ENCODE measurements at places on chromosomes 16 and 17. TPM values are rescaled to one million over a fixed set of nuclear protein-coding genes. Genes with fewer than 3 reads are reported as not detected.
A peak's percentile ranks its signal among the peaks of the same experiment; 100 is the strongest.

The KCNJ18 gene
- total RNA-seq: not detected

The PLXDC1 gene
- total RNA-seq: 12.2 TPM

The CYB561 gene
- 9.0 TPM for total RNA-seq

The PITPNM3 gene
- total RNA-seq: 0.36 TPM

The SMTNL2 gene
- total RNA-seq: 33.4 TPM

GRCh38 chr17:81703747-81704654 is 834 bp downstream of the MRPL12 start:
- peak overlapping the region; percentile 96 for H3K27ac ChIP-seq
- no peak for DNase-seq
- peaks cover 44% of the 10 kb centered on the region for H3K4me1 ChIP-seq
- peak overlapping the region; percentile 98 for H3K4me3 ChIP-seq
- peaks cover 60% of the 10 kb centered on the region for H3K36me3 ChIP-seq

DNA sequence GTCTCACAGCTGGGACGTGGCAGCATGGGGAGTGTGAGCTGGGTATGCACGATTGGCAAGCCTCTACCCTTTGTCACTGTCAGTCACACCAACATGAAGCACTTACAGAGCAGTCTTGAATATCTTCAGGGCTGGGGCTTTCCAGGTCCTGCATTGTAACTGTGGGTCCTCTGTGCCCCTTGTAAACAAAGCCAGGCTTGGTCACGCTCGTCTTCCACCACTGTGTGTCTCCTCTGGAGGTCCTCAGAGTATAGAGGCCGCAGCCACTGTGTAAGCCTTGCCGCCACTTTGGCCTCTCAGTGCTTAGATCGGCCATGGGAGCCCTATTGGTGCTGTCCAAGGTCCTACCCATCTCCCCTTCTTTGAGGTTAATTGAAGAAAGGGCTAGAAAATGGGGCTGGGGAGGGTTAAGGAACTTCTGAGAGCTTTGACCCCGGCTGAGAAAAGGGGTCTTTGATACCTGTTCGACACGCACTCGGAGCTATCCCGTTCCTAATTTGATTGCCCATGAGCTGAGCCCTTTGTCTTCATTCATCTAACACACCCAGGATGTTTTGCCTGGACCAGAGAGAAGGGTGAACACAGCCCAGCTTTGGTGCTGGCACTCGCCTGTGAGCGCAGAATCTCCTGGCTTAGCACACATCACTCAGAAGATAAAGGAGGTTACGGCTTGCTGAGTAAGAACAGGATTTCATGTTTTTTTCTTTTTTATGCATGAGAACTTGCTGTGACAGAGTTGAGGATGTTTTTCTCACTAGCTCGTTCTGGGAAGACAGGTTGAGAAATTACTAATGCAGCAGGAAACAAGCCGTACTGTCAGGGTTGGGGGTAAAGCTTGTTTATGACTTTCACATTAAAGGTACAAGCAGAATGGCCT is 267.9 kb downstream of the CPPED1 start:
- DNase-seq: no peak
- H3K4me1 ChIP-seq: peaks cover 10% of the 10 kb centered on the region
- H3K27ac ChIP-seq: no peak overlapping the region
- no peaks in the 10 kb centered on the region for H3K27me3 ChIP-seq

- peak overlapping the region; percentile 37 for H3K27ac ChIP-seq
- no peak overlapping the region for H3K4me3 ChIP-seq
- peaks cover 6% of the 10 kb centered on the region for H3K27me3 ChIP-seq
- DNase-seq: no peak
Observed at GRCh38 chr17:77535892-77536291, 395.1 kb downstream of the SEC14L1 start.

DNA sequence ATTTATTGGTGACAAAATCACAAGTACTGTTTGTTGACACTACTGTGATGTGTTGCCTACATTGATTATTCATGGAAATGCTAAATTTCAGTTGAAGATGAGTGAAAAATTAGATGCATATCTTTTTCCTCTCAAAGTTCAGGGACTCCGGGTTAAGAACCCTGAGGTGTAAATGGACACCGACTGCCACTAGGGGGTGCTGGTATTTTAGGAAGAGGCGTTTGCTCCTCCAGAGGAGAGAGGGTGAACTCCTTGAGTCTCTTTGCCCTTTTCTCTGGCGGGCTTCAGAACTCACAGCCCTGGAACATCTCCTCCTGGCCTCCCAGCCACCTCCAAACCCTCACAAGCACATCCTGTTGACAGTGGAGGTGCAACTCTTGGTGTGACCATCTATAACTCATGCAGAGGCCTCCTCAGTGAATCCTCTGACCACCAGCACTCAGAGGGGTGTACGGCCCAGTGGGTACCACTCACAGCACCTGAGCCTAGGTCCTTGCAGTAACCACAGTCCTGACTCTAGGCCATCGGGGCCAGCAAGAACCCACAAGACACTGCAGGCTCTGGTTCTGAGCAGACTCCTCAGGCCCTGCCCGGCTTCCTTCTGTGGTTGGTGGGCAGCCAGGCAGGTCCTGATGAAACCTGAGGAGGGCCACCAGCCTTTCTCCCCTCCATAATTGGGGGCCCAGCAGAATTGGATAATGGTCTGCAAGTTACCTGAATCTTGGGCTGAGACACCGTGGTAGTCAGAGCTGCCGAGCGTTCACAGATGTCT is 26.2 kb upstream of the PIK3R5 start:
- H3K27ac ChIP-seq: no peak overlapping the region
- no peaks in the 10 kb centered on the region for H3K4me1 ChIP-seq
- no peaks in the 10 kb centered on the region for H3K36me3 ChIP-seq
- peaks cover 36% of the 10 kb centered on the region for H3K27me3 ChIP-seq
- peak; percentile 29 for DNase-seq

- H3K27me3 ChIP-seq: peaks cover 35% of the 10 kb centered on the region
- no peaks in the 10 kb centered on the region for H3K36me3 ChIP-seq
- no peak overlapping the region for H3K4me3 ChIP-seq
- no peak for DNase-seq
- no peaks in the 10 kb centered on the region for H3K4me1 ChIP-seq
Observed at GRCh38 chr16:80459966-80460365, 80.8 kb upstream of the DYNLRB2 start.

- H3K36me3 ChIP-seq: no peaks in the 10 kb centered on the region
- no peak for DNase-seq
- peaks cover 45% of the 10 kb centered on the region for H3K27me3 ChIP-seq
- H3K4me3 ChIP-seq: no peak overlapping the region
Observed at GRCh38 chr17:7114875-7115614, 423 bp upstream of the ASGR2 start.

- H3K27me3 ChIP-seq: peaks cover 36% of the 10 kb centered on the region
- H3K27ac ChIP-seq: no peak overlapping the region
- H3K36me3 ChIP-seq: no peaks in the 10 kb centered on the region
- no peak for DNase-seq
- no peak overlapping the region for H3K4me3 ChIP-seq
- no peaks in the 10 kb centered on the region for H3K4me1 ChIP-seq
Observed at GRCh38 chr17:72399608-72400487, 279.0 kb downstream of the SOX9 start.

- no peak for DNase-seq
- H3K4me3 ChIP-seq: no peak overlapping the region
- no peaks in the 10 kb centered on the region for H3K27me3 ChIP-seq
- H3K4me1 ChIP-seq: no peaks in the 10 kb centered on the region
- peaks cover 57% of the 10 kb centered on the region for H3K36me3 ChIP-seq
Observed at GRCh38 chr17:32382526-32383223, 32.7 kb downstream of the ZNF207 start.

GRCh38 chr17:37406635-37407461 is at the start of the genes ACACA and TADA2A:
ACACA (minus strand) TSS chr17:37406836; CDS start chr17:37406299, 537 bp downstream.
TADA2A (plus strand) TSS chr17:37406886; CDS start chr17:37411366, 4,480 bp downstream.
- peak; percentile 82 for DNase-seq
- no peaks in the 10 kb centered on the region for H3K27me3 ChIP-seq
- peaks cover 10% of the 10 kb centered on the region for H3K36me3 ChIP-seq
- H3K4me3 ChIP-seq: peak within 1 kb of the TSS; percentile 80
- peaks cover 31% of the 10 kb centered on the region for H3K4me1 ChIP-seq

DNA sequence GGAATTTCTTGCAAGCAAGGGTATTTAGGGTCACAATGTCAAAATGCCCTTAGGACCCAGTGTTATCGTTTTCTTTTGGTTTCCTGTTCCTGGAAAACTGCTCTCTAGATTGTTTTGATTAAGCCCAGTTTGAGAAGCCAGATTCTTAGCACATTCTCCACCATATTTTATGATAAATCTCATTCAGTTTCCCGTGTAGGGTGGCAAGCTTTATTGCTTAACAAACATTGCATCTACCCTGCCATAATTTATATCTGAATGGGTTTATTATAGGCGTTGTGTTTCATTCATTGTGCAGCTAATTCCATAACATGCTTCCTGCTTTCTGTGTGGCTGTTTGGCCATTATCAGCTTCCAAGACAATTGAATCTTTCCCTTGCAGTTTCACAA is 389.1 kb upstream of the DYNLRB2 start:
- peaks cover 6% of the 10 kb centered on the region for H3K4me1 ChIP-seq
- no peaks in the 10 kb centered on the region for H3K36me3 ChIP-seq
- no peak overlapping the region for H3K4me3 ChIP-seq
- DNase-seq: no peak
- H3K27me3 ChIP-seq: peaks cover 4% of the 10 kb centered on the region

- no peaks in the 10 kb centered on the region for H3K27me3 ChIP-seq
- peaks cover 42% of the 10 kb centered on the region for H3K4me1 ChIP-seq
- no peaks in the 10 kb centered on the region for H3K36me3 ChIP-seq
- no peak for DNase-seq
Observed at GRCh38 chr17:82838386-82839063, 1.3 kb downstream of the ZNF750 start.
